ENCODE measurements at places on chromosomes 7 and 10.

- DNase-seq, result peak; percentile 65
Observed at GRCh38 chr10:75211007-75211691, 553 bp downstream of the VDAC2 start.

GRCh38 chr7:33815336-33815735 lies 90.0 kb upstream of the BMPER start:
- no peak for DNase-seq

GRCh38 chr7:131302876-131303707 lies 24.6 kb upstream of the MKLN1 start:
- no peak for DNase-seq

- DNase-seq, result no peak
Observed at GRCh38 chr10:89438525-89438924, 24.2 kb downstream of the IFIT5 start.

Data from NB4 (cell line).